ENCODE measurements at places on chromosomes 2 and 18. TPM values are rescaled to one million over a fixed set of nuclear protein-coding genes. Genes with fewer than 3 reads are reported as not detected.

Gene ANKMY1
- total RNA-seq = 11.2 TPM

Gene SERPINB2
- not detected for total RNA-seq

Gene ASTL
- total RNA-seq = not detected

Gene EIF5B
- total RNA-seq = 16.4 TPM

Gene CFC1
- total RNA-seq = not detected

Measured in cardiac atrium fibroblast (primary cell).